ENCODE measurements at places on chromosomes 5 and 9. TPM values are rescaled to one million over a fixed set of nuclear protein-coding genes. Genes with fewer than 3 reads are reported as not detected.

GRCh38 chr5:136420168-136420898 is 55.0 kb upstream of the TRPC7 start:
- DNase-seq: no peak

DNA sequence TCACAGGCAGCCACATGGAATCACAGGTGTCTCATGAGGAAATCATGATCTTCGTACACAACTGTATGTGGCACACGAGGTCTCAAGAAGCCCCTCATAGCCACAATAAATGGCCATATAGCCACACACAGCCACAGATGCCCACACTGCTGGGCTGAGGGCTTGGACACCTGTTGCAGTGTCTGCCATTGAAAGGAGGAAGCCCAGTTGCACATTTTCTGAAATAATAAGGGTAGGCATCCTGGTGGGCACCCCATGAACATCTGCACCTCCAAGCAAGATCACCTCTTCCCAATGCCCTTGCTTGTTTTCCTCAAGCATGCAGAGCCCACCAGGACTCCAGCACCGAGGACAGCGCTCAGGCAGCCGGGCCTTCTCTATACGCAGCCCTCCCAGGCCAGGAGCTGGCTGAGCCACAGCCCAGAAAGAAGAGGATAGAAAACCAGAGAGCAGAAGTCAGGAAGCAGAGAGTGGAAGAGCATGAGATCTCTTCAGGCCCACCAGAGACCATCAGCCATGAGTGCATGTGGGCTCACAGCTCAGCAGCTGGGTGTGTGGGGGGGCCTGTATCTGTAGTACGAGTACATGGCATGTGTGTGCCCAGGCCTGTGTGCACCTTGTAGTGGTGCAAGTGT is 1.0 kb upstream of the ACSL6 start:
- peak; percentile 21 for DNase-seq

- DNase-seq: no peak
Measured at GRCh38 chr5:135329913-135330797, 68.9 kb downstream of the MACROH2A1 start.

DNA sequence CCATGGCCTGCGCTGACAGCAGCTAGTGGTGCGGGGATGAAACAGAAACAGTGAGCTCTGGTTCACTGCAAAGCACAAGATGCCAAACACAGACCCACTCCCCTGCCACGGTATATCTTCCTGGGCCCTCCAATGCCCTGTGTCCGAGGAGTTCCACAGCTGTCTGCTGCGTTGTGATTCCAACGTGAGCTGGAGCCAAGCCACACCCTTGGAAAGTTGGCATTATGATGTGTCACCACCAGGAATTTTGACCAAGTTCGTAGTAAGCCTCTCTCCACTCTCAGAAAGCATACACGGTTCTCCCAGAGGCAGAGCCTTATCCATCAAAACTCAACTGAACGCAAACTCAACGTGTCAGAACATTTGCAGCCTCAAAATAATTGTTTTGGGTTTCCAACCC is 55.6 kb downstream of the MACROH2A1 start:
- DNase-seq: no peak

DNA sequence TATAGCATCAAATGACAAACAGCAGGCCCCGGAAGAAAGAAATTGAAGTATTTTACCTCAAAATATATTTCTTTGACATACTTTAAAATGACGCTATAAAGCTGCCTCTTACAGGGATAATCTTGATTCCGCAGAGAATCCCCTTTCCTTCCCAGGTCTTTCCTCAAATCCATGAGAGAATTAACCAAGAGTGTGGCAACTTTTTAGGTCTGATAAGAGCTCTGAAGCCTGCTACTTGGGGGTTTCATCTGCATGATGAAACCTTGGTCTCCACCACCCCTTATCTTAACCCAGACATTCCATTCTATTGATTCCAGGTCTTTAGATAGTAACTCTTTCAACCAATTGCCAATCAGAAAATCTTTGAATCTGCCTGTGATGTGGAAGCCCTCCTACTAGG is 173.8 kb downstream of the CEMIP2 start:
- DNase-seq: no peak

HSD17B4 gene
- 59.1 TPM for total RNA-seq

GRCh38 chr9:114276908-114277821 is 45.7 kb upstream of the ORM1 start:
- DNase-seq: no peak

- DNase-seq: no peak
Measured at GRCh38 chr5:98050583-98050982, 722.9 kb upstream of the RGMB start.

FBXO4 gene
- 13.6 TPM for total RNA-seq

CFAP90 gene
- not detected for total RNA-seq

BTNL8 gene
- not detected for total RNA-seq

PCDHB4 gene
- not detected for total RNA-seq

DDX4 gene
- total RNA-seq: 0.50 TPM

SLC6A3 gene
- not detected for total RNA-seq

PDGFRB gene
- 9.0 TPM for total RNA-seq

- DNase-seq: no peak
Measured at GRCh38 chr9:1094749-1095148, 44.6 kb downstream of the DMRT2 start.

DNA sequence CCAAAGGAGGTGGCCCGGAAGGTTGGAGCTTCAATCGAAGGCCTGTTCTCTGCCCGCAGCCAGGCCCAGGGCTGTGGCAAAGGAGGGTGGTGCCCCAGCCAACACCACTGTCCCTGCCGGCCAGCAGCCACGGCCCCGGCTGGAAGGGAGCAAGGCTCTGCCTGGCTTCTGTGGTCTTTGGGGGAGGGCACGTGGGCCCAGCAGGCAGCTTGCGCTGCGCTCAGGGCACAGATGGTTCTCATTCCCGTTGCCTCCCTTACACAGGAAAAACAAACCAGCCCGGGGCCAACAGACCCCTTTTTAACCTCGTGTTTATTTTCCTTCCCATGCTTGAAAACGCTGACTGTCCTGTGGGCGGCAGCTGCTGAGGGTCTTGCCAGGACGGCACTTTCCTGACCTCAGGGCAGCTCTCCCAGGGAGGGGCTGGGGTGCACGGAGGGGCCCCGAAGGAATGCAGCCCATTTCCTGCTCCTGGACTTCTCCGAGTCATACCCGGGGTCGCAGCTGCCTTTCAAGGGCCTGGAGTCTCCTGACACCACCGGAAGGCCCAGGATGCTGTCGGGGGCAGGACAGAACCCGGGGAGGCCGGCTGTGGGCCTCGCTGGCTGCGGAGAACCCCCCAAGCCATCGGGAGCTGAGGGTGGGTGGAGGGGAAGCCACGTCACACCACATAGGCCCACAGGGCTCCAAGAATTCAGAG is 1.1 kb upstream of the GPSM1 start:
- DNase-seq: no peak

DNA sequence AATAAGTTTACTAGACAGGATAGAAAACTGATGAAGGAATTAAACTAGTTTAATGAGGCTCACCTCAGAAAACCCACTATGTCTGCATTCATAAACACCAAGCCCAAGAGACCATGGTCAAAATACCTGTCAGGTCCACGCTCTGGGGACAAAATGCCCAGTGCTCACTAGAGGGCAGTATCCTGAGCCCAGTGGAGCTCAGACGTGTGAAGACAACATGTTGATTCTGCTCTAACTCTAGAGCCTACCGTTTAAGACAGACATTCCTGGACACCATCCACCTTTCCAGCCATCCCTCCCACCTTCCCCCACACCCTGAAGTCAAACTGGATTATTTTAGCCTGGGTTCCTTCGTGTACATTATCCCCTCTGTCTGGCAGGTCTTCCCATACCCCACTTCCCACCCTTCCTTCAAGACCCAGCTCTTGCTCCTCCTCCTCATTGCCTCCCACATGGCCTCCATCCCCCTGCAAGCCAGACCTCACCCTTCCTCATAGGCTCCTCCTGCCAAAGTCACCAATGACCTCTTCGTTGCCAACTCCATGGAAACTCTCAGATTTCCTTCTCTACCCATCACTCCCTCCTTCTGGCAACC is 142.3 kb upstream of the FSTL4 start:
- DNase-seq: no peak

DNA sequence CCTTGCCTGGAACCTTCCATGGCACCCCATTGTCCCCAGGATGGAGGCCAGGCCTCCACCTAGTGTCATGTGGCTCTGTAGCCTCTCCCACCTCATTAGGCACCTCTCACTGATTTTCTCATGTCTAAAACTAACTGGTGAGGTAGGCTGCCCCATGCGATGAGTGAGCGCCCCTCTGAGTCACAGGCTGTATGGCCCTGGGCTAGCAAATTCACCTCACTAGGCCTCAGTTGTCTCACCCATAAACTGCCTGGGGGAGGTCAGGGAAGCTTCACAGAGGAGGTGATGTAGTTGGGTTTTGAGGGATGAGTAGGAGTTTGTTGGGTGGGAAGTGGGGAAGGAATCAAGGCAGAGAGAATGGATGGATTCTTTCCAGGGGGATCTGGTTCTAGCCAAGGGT is 8.8 kb downstream of the RXRA start:
- DNase-seq: no peak

GHR gene
- not detected for total RNA-seq

- no peak for DNase-seq
Measured at GRCh38 chr5:178306430-178307225, 74.0 kb upstream of the PHYKPL start.

GMCL2 gene
- not detected for total RNA-seq

DNA sequence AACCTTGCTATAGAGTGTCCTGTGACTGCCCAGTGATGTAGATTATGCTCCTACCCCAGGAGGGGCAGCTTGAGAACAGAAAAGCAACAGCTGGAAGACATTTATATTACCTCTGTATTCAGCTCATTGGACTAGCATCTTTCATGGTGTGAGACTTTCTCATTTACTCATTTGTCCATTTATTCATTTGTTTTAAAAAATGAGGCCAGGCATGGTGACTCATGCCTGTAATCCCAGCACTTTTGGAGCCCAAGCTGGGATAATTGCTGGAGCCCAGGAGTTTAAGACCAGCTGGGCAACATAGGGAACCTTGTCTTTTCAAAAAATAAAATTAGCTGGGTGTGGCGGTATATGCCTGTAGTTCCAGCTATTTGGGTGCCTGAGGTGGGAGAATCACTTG is 130.0 kb upstream of the LHFPL2 start:
- DNase-seq: no peak

OR13F1 gene
- total RNA-seq: not detected

DNA sequence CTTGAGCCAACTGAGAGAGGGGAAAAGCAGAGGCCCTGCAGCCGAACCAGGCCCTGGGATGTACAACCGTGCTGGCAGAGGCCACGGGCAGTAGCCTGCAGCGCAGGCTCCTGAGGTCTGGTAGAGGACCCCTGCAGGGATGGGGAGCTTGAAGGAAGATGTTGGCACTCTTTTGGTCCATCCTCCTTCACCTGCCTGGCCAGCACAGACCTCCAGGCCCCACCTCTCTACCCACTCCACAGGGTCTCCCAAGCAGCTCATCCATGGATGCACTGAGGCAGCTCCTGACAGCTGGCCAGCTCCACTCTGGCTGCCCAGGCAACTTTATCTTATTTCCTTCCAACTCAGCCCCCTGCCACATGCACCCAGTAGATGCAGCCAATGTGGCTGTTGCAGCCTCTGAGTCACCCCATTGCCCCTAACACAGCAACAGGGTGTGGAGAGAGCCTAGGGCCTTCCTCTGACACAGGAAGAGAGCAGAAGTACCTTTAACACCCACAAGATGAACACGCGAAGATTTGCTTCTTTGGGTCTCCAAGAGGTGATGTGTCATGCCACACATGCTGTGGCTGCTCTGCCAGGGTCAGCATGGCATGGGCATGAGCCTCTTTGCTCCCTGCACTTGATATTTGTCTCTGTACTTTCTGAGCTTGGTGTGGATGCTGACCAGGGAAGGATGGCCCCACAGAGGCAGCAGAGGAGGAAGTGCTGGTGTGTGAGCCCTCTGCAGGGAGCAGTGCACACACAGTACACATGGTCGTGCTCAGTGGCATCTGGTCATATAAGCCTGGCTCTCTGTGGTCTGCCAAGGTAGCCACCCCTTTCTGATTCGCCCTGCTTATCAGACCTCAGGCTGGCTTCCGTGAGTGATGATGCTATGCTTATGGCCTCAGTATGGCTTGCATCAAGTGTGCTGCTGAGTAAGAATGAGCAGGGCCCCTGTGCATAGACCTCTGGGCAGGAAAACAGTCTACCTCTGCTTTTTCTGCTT is 117.2 kb downstream of the NRG2 start:
- DNase-seq: no peak

DNA sequence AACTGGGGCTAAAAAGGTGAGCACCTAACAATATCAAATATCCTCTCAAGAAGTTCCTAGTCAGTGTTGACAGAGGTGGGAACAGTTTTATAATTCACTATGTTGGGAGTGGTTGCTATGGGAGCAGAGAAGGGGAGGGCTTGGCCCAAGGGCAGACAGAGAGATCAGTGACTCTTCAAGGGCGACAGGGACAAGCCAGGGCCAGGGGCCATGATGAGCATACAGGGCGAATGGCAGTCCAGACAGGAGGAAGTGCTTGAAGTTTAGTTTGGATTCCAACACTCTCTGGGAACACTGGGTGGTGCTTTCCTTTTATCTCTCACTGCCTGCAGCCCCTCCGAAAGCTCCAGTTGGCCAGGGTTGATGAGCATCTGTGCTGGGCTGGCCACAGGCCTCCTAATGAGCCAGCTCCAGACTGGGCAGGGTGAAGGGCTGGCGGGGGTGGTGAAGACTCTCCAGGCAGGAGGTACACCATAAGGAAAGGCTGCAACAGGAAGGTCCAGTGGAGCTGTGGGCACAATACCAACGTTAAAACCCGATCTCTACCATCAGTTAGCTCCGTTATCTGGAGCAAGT is 111.3 kb downstream of the TMEM174 start:
- no peak for DNase-seq

GPX3 gene
- total RNA-seq: not detected

BTNL9 gene
- total RNA-seq: not detected

- peak; percentile 78 for DNase-seq
Measured at GRCh38 chr9:89426384-89426961, 71.4 kb downstream of the SEMA4D start.

C9orf153 gene
- not detected for total RNA-seq

MXD3 gene
- total RNA-seq: 75.0 TPM

DNA sequence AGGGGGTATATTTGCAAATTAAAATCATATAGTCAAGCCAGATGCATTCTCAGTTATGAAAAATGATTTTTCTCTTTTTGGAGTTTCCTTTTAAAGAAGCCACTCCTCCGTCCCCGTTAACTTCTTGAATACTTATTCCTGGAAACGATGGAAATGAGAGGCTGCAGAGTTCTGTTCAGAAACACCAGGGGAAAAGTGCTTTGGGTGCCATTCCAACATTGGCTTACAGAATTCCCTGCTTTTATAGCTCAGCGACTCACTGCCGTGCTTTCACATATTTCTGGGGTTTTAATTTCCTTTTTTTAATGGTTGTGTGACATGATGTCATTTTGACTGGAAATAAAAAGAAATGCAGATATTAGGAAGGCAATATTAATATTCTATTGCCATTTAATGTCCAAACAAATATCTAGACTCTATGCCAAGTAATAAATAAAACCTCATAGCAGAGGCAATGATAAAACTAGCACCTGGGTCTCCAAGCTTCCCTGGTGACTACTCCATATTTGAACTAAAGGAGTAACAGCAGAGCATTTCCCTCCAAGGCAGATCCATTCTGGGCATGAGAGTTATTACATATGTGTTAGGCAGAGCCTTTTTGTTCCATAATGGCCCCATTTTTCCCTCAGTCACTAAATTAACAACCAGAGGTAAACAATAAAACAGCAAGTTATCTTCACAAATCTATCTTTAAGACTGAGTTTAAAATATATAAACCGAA is 363.4 kb downstream of the EBF1 start:
- no peak for DNase-seq

- DNase-seq: no peak
Measured at GRCh38 chr5:169732841-169733240, 95.8 kb downstream of the DOCK2 start.

All from activated CD4-positive, alpha-beta memory T cell treated with anti-CD3 and anti-CD28 coated beads, Interleukin-2, amount 10 ng/mL, durations not matched to agents 7 days and 5 days (primary cell).